ENCODE measurements at places on chromosomes 16 and 17. TPM values are rescaled to one million over a fixed set of nuclear protein-coding genes. Genes with fewer than 3 reads are reported as not detected.

Gene CCL7
- 3.4 TPM for total RNA-seq

Gene CLEC18B
- total RNA-seq, result not detected

Gene DPEP2
- total RNA-seq, result not detected

Gene HOXB4
- total RNA-seq, result under 0.01 TPM

Gene TP53TG3C
- total RNA-seq, result 0.29 TPM

Gene MYH11
- total RNA-seq, result under 0.01 TPM

Gene SHCBP1
- total RNA-seq, result 42.1 TPM

Gene C16orf96
- under 0.01 TPM for total RNA-seq

Gene TMC7
- 0.22 TPM for total RNA-seq

Gene CHST6
- under 0.01 TPM for total RNA-seq

Gene TRAP1
- 96.3 TPM for total RNA-seq

Gene ITGA2B
- total RNA-seq, result under 0.01 TPM

Gene MED9
- total RNA-seq, result 13.0 TPM

Gene ICAM2
- 2.4 TPM for total RNA-seq

Gene KRTAP4-6
- not detected for total RNA-seq

Gene CSH1
- not detected for total RNA-seq

Gene E2F4
- total RNA-seq, result 120 TPM

Gene SLC47A2
- total RNA-seq, result not detected

Gene ABCA9
- total RNA-seq, result 2.0 TPM

Gene EPX
- not detected for total RNA-seq

Gene CIBAR2
- not detected for total RNA-seq

Gene ALOX15
- 0.44 TPM for total RNA-seq

Gene GUCY2D
- total RNA-seq, result not detected

Gene NACA2
- not detected for total RNA-seq

Gene CMTM2
- total RNA-seq, result not detected

Gene KRT20
- not detected for total RNA-seq

Gene WFIKKN1
- 0.22 TPM for total RNA-seq

Gene TBC1D3G
- total RNA-seq, result not detected

Gene TNFRSF13B
- total RNA-seq, result not detected

Gene COX6A2
- total RNA-seq, result not detected

Gene CEP295NL
- total RNA-seq, result 3.0 TPM
